ENCODE measurements at places on chromosomes 5 and 9.

DNA sequence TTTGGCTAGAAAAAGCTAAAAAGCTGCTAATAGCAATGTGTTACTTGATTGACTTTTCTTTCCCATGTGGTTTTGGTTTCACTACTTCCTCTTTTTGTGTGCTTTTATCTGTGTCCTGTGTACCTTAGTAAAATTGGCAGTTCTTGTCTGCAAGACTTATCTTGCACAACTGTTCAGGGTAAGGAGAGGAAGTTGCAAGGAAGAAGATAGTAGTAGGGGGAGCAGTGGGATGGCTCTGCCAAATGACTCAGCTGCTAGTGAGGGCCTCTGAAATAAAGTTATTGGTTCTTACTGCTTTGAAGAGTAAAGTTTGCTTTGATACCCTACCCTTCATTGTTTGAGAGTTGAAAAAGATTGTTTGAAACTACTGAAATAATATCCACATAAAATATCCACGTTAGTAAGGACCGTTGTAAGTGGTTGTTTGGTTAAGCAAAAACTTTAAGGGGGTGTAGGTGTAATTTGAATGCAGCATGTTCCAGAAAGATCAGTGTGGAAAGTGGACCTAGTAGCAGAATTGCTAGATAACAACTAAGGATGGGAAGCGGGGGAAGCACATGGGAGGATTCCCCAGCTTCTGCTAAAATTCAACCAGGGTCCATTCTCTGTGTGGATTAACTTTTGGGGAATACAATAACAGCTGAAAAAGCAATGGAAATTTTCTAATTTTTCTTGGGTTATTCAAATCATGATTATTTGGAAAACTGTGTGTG lies 123.5 kb downstream of the SCAMP1 start:
- no peak for DNase-seq

DNA sequence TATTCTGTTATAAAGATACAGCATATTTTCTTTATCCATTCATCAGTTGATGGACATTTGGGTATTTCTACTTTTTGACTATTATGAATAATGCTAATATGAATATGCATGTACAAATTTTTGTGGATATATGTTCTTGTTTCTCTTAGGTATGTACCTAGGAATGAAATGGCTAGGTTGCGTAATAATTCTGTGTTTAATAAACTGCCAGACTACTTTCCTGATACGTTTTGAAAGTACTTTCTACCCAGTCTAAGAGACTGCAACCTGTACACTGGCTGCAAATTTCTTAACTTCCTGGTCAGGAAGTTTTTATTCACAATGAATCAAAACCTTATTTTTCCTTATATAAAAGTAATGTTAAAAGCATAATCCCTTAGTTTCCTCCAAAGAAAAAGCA lies 93.9 kb upstream of the STARD4 start:
- DNase-seq, result no peak

- DNase-seq, result no peak
Observed at GRCh38 chr5:68433526-68433922, 218.0 kb downstream of the PIK3R1 start.

DNA sequence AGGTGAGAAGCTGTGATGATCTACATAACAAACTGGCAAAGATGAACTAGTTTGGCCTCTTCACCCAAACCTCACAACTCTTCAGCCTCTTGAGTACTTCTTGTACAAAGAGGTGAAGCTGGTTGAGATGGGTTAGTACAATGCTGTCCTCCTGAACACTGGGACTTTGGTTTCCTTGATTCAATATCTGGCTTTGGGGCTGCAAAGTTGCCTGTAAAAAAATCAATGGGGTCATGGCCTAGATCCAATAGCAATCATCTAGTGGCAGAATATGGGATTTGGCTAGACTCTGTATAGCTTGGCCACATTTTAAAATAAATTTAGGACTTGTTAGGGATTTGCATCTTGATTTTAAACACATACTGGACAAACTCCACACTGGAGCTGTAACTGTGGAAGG lies 179.1 kb downstream of the ADAMTS12 start:
- DNase-seq, result no peak

DNA sequence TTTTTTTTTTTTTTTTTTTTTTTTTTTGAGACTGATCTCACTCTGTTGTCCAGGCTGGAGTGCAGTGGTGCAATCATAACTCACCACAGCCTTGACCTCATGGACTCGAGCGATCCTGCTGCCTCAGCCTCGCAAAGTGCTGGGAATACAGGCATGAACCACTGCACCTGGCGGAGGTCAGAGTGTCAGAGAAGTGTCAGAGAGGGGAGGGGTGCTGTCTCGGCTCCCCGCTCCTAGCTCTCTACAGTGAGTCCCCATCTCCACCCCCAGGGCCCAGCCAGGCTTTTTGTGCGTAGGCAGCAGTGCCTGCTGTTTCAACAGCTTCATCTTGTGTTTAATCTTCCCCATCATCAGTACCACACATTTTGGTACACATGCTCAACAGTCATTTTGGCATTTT lies 38.3 kb downstream of the SAR1B start:
- no peak for DNase-seq
